ENCODE measurements at places on chromosomes 5 and 9.

- DNase-seq = no peak
Observed at GRCh38 chr9:136997371-136997770, 1.0 kb upstream of the CLIC3 start.

DNA sequence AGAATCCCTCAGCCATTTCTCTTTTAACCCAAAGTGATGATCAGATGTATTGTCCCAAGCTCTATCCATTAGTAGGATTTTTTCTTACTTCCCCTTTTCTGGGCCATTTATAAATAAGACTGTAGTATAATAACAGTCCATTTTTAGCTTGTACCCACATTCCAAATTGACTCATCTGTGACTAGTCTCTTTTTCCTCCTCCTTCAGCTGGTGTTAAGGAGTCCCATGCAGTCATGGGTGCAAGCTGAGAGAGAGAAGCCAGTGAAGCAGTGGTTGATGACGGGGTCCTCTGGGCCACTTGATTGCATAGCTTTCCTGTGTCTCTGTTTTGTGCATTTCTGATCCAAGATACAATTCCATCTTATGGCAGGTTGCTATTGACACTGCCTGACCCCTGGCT, 476.0 kb upstream of the CD180 start:
- DNase-seq = no peak

DNA sequence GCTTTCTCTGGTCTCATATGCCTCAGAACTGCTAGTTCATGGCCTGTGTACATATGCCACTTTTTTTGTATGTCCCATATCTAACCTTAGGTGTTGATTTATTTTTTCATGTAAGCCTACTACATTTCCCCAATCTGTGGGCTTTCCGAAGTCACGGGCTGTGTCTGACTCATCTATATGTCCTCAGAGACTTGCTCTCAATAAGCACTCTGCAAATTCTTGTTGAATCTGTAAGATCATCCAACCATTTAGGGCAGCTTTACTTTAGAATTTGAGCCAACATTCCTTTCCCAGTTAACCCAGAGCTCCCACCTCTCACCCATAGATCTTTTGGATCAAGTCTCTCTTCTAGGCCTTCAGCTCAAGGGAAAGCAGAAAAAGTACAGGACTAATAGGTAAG, 263.4 kb downstream of the SEC61B start:
- no peak for DNase-seq

DNA sequence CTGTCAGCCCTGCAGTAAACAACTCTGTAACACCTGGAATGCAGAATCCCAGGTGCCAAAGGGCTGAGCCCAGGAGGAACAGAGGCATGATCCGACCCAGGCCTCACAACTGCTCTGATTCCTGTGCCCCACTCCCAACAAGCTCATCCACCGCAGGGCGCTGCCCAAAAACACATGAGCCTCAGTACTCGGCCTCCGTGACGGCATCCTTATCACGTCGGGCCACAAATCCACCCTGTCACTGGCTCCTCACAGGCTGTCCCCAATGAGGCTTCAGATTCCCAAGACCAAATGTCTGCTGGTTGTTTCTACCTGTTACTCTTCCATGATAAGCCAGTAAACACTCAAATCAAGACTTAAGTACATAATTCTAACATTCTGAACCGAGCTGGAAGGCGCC, 15.2 kb downstream of the QSOX2 start:
- DNase-seq = no peak

DNA sequence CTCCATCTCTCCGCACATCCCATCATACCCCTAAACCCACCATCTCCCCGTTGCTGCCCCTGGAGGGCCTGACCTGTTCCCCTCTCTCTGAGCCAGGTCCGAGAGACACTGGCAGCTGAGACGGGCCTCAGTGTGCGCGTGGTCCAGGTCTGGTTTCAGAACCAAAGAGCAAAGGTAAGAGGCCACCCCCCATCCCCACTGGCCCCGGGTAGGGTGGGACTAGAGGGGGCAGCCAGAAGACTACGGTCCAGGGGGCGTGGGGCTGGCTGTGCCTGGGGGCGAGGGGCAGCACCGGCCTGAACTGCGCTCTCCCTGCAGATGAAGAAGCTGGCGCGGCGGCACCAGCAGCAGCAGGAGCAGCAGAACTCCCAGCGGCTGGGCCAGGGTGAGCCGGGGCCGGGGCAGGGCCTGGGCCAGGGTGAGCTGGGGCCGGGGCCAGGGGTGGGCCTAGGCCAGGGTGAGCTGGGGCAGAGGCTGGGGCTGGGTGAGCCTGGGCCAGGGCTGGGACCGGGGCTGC, 79.8 kb downstream of the LMX1B start:
- DNase-seq = no peak

DNA sequence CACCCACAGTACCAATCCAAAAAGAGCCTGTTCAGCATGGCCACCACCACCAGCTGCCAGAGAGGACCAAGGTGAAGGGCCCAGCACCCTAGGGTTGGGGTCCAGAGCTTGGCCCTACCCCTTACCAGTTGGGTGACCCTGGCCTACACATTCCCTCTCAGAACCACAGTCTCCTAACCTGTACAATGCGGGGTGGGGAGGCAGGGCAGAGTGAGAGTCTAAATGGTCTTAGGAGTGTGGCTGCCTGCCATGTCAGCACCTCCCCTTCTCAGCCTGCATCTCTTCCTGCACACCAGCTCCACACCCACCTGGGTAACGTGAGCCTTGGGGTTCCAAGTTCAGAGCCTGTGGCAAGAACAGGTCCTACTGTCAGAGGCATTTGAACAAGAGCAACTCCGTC, 92.2 kb downstream of the C5orf15 start:
- no peak for DNase-seq

- DNase-seq = no peak
Observed at GRCh38 chr5:120082316-120083068, 381.6 kb upstream of the PRR16 start.

GRCh38 chr9:125822160-125822559, 75.0 kb downstream of the PBX3 start:
- DNase-seq = no peak

DNA sequence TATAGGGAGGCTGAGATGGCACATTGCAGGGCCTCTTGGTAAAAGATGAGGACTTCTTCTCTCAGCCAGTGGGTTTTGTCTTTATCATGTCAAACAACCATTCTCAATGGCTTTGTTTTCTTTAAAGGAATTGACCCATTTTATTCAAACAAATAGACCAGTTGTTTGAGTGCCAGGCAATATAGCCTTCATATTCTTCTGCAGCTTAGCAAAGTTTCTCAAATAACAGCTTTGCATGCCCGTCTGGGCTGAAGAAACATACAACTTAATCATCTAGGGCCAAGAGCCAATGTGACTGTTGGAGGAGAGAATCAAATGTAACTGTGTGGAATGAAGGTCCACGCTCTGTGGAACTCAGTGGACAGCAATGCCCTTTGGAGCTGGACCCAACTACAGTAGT, 57.4 kb upstream of the ADRA1B start:
- DNase-seq = no peak

GRCh38 chr5:159891371-159891770, 24.9 kb upstream of the ADRA1B start:
- peak; percentile 81 for DNase-seq

DNA sequence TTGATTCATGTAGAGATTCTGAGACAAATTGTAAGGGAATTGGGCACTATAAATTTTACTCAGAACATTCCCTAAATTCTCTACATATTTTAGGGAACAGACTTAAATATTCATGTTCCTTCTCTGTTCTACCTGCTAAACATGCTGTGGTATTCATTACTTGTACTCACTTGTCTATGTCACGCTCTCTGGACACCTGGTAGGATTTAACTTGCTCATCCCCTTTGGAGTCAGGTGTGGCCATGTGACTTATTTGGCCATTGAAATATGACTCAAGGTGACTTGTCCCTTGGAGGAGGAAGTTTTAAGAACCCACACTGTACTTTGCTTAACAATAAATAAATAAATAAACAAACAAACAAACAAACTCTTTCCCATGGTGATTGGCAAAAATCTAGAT, 2258.8 kb upstream of the WWC1 start:
- DNase-seq = no peak

GRCh38 chr5:56455417-56455816, 222.3 kb upstream of the ANKRD55 start:
- DNase-seq = no peak

DNA sequence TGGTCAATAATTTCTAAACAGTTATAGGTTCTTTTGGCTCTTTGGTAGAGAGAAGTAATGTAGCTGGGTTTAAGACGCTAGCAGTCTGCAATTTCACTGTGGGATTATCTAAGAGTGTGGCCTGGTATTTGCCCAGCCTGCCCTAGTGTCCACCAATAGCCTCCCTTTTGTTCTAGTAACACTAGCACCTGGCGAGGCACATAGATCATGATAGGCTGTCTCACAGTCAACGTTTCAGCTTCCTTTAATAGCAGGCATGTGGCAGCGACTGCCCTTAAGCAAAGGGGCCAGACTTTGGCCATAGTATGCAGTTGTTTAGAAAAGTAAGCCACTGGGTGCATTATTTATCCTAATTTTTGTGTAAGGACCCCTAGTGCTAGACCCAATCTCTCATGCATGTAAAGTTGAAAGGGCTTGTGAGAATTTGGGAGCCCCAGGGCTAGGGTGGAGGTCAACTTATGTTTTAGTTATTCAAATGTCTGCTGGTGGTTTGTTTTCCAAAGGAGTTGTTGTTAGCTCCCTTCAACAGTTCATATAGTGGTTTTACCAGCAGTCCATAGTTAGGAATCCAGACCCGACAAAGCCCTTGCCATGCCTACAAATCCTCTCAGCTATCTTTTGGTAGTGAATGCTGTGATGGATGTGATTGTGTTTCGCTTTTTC, 274.3 kb downstream of the HTR1A start:
- peak; percentile 34 for DNase-seq

GRCh38 chr5:11527652-11528349, 376.4 kb downstream of the CTNND2 start:
- DNase-seq = no peak

GRCh38 chr5:156126716-156127115, 200.2 kb upstream of the SGCD start:
- no peak for DNase-seq

- DNase-seq = no peak
Observed at GRCh38 chr9:32665101-32665500, 29.6 kb upstream of the TAF1L start.

- DNase-seq = no peak
Observed at GRCh38 chr5:170584450-170585058, 80.7 kb downstream of the KCNIP1 start.

DNA sequence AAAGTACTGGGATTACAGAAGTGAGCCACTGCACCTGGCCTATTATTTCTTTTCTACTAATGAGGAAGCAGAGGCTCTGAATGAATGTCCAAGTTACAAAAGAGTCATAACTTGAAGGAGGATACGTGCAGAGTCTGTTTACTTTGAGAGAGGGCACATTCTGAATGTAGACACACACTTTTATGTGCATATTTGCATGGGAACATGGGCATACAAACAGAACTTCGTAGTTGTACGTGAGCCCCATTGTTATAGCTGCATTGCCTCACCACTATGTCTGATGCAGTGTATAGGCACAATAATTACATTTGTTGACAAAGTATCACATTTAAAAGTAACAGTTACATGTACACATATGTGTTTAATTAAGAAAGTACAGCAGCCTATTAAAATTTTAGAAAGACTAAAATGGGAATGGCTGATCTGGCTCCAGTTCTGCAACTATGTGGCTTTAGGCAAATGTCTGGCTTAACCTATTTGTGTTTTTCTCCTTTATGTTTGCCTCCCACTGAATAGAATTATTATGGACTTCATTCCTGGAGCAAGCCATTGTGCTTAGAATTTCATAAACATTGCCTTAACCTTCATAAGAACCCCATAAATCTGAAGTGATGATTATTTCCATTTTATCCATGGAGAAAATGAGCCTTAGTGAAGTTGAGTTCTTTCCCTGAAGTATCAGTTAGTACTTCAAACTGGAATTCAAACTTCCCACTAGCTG, 3.0 kb upstream of the DPYSL3 start:
- no peak for DNase-seq

GRCh38 chr5:174064171-174064570, 18.7 kb downstream of the NSG2 start:
- DNase-seq = no peak

GRCh38 chr5:59058969-59059687, 476.3 kb downstream of the RAB3C start:
- no peak for DNase-seq

GRCh38 chr5:83253720-83254119, 176.4 kb downstream of the XRCC4 start:
- DNase-seq = no peak

- DNase-seq = no peak
Observed at GRCh38 chr9:35844628-35845270, 15.7 kb downstream of the TMEM8B start.

GRCh38 chr9:91048749-91049148, 247.1 kb downstream of the SYK start:
- DNase-seq = no peak

- DNase-seq = no peak
Observed at GRCh38 chr5:154236011-154236410, 45.5 kb downstream of the GALNT10 start.

GRCh38 chr5:161372682-161373344, 173.7 kb downstream of the GABRB2 start:
- DNase-seq = no peak

GRCh38 chr5:56910210-56910965, 992 bp downstream of the SETD9 start:
- DNase-seq = peak; percentile 19

DNA sequence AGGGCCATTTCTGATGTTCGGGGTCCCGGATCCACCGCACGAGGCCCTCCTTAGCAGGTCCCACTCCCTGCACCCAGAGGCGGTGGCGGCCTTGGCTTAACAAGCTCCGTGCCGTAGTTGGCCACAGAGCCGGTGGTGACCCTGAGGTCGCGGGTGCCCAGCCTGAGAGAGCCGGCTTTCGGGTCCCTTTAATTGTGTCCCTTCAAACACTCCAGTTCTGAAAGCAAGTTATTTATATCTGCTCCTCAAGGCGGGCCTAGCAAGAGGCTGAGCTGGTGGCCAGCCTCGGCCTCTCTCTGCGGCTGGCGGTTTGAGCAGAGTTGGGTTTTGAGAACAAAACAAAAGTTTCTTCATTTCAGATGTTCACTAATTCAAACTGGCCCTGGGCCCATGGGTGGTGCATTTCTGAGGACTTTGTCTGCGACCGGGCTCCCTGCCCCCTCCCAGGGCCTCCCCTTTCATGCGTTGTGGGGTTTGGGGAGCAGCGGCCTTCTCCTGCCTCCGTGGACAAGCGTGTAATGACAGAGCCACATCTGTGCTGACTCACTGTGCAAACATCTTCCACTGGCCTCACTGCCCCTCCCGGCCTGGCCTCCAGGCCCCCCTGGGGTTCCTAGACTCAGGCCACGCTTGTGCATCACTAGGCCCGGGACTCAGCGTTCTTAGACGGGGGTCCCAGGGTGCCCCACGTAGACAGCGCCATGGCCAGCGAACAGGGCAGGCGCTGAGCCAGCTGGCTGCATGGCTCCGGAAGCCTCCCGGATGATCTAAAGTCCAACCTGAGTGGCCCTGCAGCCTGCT, 49.4 kb upstream of the COL5A1 start:
- peak; percentile 37 for DNase-seq

GRCh38 chr5:138898299-138898698, 23.2 kb upstream of the LRRTM2 start:
- DNase-seq = no peak

DNA sequence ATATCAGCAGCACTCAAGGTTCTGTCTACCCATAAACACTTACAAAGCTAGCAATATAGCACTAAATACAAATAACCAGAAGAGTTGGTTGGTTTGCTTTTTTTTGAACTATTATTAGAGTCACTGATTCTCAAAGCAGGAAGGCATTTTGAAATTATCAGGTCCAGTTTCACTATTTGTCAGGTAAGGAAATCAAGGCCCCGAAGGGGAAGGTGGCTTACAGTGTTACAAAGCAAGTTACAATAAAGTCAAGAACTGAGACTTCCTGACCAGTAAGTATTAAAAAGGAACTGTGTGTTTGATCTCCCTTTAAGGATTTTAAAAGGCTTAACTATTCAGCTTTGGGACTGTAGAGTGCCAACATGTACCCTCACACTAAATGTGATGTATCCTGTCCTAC, 10.8 kb downstream of the C5orf15 start:
- DNase-seq = no peak

All from DMS79 treated with DMSO at 0.1 percent for 48 hours (cell line).